ENCODE measurements at places on chromosomes 1 and 21.
A peak's percentile ranks its signal among the peaks of the same experiment; 100 is the strongest.

- no peak for DNase-seq
Observed at GRCh38 chr1:63317817-63318152, 4.6 kb upstream of the FOXD3 start.

DNA sequence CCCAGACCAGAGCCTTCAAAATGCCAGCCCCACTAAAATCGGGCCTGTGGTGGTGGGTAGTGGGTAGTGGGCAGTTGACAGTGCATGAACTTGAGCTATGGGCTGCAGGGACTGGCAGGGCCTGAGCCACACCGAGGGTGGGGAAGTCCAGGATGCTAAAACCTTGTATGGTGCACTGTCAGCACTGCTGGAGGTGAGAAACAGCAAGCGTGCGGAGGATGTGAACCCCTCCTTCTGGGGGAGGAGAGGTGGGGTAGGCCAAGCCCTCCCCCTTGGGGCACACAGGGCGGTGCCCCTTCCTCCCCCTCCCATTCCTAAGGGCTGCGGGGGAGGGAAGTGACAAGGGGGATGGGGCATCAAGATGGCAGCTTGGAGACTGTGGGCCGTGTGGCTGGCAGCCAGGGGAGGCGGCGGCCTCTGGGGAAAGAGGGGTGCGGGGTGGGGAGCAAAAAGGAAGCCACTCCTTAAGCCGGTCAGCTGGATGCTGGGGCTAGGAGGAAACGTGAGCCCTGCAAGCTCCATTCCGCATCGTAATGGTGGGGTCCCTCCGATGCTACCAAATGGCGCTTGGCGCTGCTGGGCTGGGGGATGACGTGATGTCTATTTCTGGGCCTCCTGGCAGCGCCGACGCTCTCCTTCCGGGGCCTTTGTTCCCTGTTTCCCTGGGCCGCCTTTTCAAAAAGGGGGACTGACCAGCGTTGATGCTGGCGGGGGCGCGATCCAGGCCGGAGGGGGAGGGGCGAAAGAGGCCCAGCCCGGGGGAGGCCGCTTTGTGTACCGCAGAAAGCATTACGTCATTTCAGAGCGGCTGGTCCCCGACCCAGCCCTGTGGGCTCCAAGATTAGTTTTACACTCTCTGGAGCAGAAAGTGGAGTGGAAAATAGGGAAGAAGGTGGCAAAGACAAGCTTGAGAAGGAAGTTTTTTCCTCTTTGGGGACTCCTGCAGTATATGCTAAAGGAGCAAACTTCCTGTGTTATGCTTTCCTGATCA lies 809 bp downstream of the SYT11 start:
- DNase-seq = peak; percentile 89

GRCh38 chr1:209072481-209072880 lies 511.0 kb upstream of the CAMK1G start:
- DNase-seq = no peak

DNA sequence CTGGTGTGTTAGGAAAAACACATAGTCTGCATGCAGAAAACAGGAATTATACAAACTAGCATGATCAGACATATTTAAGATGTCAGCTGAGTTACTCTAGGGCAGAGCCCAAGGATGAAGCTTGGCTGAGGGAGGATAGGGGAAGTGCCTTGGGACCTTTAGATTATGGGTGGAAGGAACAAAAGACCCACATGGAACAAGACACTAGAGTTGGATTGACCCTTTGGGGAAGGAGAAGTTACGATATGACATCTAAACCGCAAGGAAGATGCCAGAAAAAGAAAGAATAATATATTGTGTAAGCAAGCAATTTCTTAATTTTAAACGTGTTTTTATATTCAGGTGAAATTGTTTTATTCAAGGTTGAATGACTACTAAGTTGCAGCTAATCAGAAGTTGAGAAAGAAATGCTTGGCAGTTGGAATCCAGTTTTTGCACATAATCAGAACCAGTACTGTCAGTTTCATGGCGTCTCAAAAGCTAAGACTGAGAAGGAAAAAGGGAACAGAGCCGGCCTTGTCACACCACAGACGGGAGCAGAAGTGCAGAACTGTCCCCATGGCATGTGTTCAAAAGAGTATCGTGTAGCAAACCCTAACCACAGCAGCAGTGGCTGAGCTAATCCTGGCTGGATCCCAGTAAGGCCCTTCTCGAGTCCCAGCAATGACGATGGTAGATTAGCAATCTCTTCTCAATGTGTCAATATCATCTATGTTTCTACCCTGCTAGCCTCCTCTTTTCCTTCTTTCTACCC lies 31.2 kb upstream of the IFNAR2 start:
- peak; percentile 42 for DNase-seq

- DNase-seq = no peak
Observed at GRCh38 chr1:213830371-213830770, 157.4 kb upstream of the PROX1 start.

DNA sequence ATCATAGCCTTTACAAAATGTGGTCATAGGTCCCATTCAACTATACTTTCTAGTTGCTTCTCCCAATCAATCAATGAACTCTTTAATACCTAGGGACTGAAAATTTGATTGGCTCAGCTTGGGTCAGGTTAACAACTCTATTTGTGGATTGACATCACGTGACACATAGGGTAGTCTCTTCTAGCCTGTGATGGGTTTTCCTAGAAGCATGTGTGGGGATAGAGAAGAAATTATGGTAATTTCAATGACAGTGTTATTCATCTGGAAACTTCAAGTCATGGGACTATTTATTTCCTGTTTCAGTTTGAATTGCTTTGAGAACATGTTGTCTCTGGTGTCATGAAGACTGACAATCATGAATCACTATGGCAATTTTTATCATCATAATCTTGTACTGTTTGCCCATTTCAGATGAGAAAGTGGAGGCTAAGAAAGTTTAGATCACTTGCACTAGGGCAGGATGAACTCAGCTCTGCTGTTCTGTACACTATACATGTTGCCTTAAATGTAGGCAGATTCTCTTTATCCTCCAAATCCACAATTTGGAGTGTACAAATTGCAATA lies 529.9 kb upstream of the BEND5 start:
- DNase-seq = no peak

- no peak for DNase-seq
Observed at GRCh38 chr1:246794828-246795671, 70.8 kb downstream of the SCCPDH start.

Data from amygdala (tissue), 56 donors.